ENCODE measurements at places on chromosomes 6 and 20.
A peak's percentile ranks its signal among the peaks of the same experiment; 100 is the strongest.

DNA sequence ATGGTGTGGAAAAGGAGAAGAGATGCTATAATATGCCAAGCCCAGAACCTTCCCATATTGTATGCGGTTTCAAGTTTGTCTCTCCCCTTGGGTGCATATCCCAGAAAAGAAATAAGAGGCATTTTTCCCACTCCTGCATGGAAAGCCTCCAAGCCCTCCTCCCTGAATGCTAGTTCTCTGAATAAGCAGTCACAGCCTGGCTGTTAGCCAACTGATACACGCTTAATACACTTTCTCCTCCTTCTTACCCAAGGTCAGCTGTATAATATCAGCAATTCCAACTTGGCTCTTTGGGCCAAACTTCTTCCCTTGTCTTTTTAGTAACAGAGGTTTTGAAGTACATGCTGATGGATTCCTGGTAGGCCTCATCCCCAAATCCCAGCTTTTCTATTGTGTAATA is 440.1 kb downstream of the EPHA7 start:
- H3K4me3 ChIP-seq: no peak overlapping the region
- no peaks in the 10 kb centered on the region for H3K27me3 ChIP-seq
- DNase-seq: no peak
- no peaks in the 10 kb centered on the region for H3K4me1 ChIP-seq
- H3K36me3 ChIP-seq: no peaks in the 10 kb centered on the region

DNA sequence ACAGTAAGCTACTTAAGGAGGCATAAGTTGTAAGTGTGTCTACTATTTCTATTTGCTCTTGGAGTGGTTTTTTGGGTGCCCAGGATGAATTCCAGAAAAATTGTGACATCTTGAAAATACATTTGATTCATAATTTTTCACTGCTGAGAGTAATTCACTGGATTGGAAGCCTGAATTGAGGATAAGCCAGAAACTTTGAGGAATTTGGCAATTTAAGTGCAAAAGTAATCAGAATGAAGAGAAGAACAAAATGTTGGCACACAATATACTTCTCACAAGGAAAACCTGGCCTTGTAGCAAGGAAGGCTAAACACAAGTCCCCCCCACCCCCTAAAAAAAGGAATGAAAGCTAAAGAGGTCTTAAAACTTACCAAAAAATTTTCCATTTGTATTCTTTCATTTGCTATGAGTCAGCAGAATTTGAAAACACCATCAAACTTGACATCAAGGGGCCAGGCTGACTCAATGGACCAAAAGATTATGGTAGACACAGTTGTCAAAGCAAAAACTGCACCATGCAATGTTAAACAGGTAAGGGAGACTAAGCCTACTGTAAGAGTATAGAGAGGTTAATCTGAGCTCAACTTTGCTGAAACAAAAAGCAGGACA is 840.0 kb downstream of the FRK start:
- H3K36me3 ChIP-seq: no peaks in the 10 kb centered on the region
- no peaks in the 10 kb centered on the region for H3K4me1 ChIP-seq
- peaks cover 100% of the 10 kb centered on the region for H3K27me3 ChIP-seq
- no peak overlapping the region for H3K27ac ChIP-seq

DNA sequence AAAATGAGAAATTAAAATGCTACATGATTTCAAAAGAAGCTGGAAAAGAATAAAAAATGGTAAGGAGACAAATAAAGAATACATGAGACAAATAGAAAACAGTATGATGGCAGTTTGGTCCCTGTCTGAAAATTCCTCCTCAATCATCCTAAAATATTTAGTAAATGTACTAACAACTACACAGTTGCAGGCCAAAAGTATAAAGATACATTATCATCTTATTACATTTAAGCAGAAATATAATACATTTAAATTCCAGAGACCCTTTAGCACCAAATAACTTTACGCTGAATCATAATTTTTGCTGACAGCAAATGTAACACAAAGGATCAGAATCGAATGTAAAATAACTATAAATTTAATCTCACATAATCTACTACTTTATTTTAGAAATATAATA is 4.4 kb downstream of the HMGCLL1 start:
- DNase-seq: no peak
- peaks cover 7% of the 10 kb centered on the region for H3K27me3 ChIP-seq
- no peaks in the 10 kb centered on the region for H3K4me1 ChIP-seq
- no peak overlapping the region for H3K4me3 ChIP-seq

DNA sequence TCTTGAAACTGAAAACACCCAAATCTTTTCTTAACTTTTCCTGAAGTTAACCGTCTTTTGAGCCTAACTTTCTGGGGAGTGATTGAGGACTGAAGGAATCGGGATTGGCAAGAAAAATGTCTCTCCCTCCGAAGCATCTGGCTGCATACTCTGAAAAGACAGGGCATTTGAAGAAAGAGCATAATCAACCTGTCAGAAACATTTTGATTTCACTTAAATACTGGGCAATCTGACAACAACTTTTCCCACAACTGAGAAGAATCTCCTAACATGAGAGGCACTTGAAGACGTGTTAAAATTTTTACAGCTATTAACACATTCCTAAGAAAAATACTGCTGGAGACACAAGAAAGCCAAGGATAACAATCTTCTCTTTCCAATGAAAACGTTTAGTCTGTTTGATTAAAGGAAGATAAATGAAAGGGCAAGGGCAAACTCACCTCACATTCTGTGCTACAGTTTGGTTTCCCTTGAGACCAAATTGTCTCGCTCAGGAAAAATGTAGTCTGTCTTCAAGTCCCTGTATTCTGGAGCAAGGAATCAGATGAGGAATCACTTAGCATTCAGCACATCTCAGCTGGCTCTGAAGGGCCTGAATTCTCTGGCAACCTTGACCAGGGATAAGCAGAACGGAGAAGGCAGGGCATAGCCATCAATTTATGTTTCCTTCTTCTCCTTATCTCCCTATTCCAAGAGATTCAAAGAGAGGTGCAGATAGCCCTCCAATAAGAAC is 76.1 kb downstream of the TBX18 start:
- DNase-seq: no peak
- no peaks in the 10 kb centered on the region for H3K36me3 ChIP-seq
- H3K27me3 ChIP-seq: no peaks in the 10 kb centered on the region
- no peak overlapping the region for H3K4me3 ChIP-seq
- no peak overlapping the region for H3K27ac ChIP-seq

- H3K27ac ChIP-seq: peak overlapping the region; percentile 95
- peak; percentile 97 for DNase-seq
- no peaks in the 10 kb centered on the region for H3K27me3 ChIP-seq
- H3K4me1 ChIP-seq: peaks cover 29% of the 10 kb centered on the region
- H3K4me3 ChIP-seq: peak overlapping the region; percentile 85
Measured at GRCh38 chr6:27138837-27139755, 108.4 kb upstream of the PRSS16 start.

GRCh38 chr6:73409395-73409794 is 14.8 kb downstream of the DDX43 start:
- H3K4me3 ChIP-seq: no peak overlapping the region
- H3K4me1 ChIP-seq: no peaks in the 10 kb centered on the region
- no peaks in the 10 kb centered on the region for H3K36me3 ChIP-seq
- no peak overlapping the region for H3K27ac ChIP-seq

DNA sequence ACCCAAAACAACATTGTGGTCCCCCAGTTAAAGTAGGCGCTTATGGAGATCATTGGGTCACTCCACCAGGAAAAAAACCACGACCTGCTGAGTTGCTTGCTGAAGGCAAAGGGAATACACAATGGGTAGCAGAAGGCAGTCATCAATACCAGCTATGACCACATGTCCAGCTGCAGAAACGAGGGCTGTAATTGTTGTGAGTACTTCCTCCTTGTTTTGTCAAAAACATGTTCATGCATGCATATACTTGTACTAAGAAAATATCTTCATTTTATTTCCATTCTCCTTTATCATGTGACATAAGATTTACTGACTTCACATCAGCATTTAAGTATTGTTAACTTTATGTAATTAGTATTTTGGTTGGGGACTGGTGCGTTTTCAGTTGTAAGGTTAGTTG is 16.9 kb downstream of the SERINC1 start:
- H3K4me1 ChIP-seq: peaks cover 15% of the 10 kb centered on the region
- H3K4me3 ChIP-seq: no peak overlapping the region
- no peaks in the 10 kb centered on the region for H3K27me3 ChIP-seq
- no peak overlapping the region for H3K27ac ChIP-seq
- H3K36me3 ChIP-seq: no peaks in the 10 kb centered on the region

- no peaks in the 10 kb centered on the region for H3K27me3 ChIP-seq
- H3K36me3 ChIP-seq: peaks cover 15% of the 10 kb centered on the region
- no peaks in the 10 kb centered on the region for H3K4me1 ChIP-seq
- H3K4me3 ChIP-seq: no peak overlapping the region
- no peak overlapping the region for H3K27ac ChIP-seq
- DNase-seq: no peak
Measured at GRCh38 chr6:42204768-42205282, 10.1 kb upstream of the GUCA1B start.

DNA sequence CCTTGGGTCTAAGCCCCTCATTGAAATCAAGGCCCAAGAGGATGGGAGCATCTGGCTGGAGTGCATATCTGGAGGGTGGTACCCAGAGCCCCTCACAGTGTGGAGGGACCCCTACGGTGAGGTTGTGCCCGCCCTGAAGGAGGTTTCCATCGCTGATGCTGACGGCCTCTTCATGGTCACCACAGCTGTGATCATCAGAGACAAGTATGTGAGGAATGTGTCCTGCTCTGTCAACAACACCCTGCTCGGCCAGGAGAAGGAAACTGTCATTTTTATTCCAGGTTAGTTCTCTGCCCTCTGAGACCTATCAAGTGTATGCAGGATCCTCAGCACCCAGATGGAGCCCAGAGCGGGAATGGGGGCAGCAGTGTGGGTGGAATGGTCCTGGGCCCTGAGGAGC is 5.1 kb downstream of the BTN2A2 start:
- H3K36me3 ChIP-seq: no peaks in the 10 kb centered on the region
- H3K4me1 ChIP-seq: peaks cover 18% of the 10 kb centered on the region
- H3K27ac ChIP-seq: no peak overlapping the region
- no peak overlapping the region for H3K4me3 ChIP-seq

- H3K27me3 ChIP-seq: no peaks in the 10 kb centered on the region
- H3K36me3 ChIP-seq: no peaks in the 10 kb centered on the region
- no peak for DNase-seq
Measured at GRCh38 chr6:169472786-169473416, 219.3 kb upstream of the THBS2 start.

All from GM23338 (cell line).